ENCODE measurements at places on chromosomes 4 and X. TPM values are rescaled to one million over a fixed set of nuclear protein-coding genes. Genes with fewer than 3 reads are reported as not detected.
A peak's percentile ranks its signal among the peaks of the same experiment; 100 is the strongest.

DNA sequence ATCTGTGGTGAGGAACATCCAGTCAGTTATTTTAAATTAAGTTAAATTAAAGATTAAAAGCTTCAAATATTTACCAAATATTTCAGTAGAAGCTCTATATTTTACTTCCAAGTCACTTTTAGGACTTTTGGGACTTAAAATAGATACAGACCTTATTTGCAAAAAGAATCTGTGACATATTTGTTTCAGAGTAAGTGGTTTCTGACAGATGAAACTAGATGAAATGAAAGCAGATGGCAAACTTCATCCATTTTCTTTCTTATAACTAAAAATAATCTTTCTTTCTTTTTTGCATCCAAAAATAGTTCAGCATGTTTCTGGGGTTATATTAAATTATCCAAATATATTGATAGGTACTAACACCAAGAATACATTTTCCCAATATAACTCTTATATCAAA, 6.6 kb upstream of the UTP3 start:
- DNase-seq: no peak

DNA sequence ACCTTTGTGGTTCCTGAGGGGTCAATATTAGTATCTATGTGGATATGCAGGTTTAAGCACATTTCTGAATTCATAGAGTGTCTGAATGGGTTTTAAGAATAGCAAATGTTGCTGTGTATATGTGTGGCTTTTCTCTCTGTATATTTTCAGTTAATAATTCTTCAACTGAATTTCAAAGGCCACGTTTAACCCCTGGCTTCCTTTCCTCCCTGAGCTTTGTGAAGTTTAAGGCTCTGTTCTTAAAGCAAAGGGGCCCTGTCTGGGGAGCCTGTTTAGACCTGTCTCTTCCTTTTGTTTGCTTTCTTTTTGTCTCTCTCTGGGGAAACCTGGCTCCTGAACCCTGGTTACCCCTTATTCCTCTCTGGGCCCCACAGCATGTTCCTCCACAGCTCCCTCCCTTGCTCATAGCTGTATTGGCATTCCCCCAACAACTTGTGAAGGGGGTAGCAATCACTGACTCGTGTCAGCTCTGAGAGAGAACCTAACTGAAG, 139.1 kb downstream of the COL4A6 start:
- no peak for DNase-seq

GRCh38 chrX:12278151-12278550, 139.9 kb downstream of the FRMPD4 start:
- no peak for DNase-seq

- no peak for DNase-seq
These were observed 155.9 kb downstream of the KIT start for GRCh38 chr4:54813674-54814073.

GRCh38 chr4:168908093-168908492, 102.0 kb downstream of the CBR4 start:
- DNase-seq: no peak

- DNase-seq: no peak
These were observed 87.7 kb downstream of the ARX start for GRCh38 chrX:24928114-24928513.

DNA sequence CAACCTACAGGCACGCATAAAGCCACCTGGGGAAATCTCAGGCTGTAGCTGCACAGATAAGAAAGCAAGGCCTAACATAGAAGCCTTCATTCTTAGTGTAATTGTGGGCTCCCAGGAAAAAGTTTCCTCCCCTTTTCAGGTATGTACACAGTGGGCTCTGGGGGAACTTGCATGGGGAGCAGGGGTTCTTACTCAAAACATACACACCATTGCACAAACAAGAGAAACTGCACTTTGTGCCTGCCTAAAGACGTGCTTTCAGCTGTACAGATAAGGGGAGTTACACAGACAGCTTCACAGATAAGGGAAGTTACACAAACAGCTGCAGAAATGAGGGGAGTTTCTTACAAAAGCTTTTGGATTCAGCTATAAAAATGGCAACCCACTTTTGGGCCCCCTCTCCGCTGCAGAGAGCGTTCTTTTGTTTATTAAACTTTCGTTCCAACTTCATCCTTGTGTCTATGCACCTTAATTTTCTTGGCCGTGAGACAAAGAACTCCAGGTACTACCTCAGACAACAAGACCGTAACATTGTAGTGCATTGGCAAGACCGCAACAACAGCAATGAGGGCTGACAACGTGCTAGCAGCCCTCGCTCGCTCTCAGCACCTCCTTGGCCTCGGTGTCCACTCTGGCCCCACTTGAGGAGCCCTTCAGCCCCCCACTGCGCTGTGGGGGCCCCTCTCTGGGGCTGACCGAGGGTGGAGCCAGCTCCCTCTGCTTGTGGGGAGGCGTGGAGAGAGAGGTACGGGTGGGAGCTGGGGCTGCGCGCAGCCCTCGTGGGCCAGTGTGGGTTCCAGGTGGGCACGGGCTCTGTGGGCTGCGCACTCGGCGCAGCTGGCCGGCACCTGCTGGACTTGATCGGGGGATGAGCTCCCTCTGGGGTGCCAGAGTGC, 317.5 kb downstream of the RAPGEF2 start:
- no peak for DNase-seq

- no peak for DNase-seq
These were observed 16.7 kb downstream of the ABLIM2 start for GRCh38 chr4:8141935-8142334.

- no peak for DNase-seq
These were observed 59.6 kb downstream of the DCX start for GRCh38 chrX:111352424-111352823.

DNA sequence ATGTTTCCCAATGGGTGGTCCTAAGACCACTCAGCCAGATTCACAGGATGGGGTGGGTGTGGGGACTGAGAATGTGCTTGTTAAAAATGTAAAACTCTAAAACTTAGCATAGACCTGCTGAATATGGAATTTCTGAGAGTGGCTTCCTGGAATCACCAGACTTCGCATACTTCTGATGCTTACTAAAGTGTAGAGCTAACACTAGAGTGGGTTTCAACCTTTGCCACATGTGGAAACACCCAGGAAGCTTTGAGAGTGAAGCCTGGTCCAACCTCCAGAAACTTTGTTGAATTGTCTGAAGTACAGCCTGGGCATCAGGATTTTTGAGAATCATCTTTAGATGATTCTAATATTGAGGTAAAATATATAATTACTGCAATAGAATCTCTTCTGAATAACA, 167.8 kb upstream of the EDNRA start:
- no peak for DNase-seq

- DNase-seq: no peak
These were observed 25.1 kb downstream of the DHX15 start for GRCh38 chr4:24559032-24559821.

DNA sequence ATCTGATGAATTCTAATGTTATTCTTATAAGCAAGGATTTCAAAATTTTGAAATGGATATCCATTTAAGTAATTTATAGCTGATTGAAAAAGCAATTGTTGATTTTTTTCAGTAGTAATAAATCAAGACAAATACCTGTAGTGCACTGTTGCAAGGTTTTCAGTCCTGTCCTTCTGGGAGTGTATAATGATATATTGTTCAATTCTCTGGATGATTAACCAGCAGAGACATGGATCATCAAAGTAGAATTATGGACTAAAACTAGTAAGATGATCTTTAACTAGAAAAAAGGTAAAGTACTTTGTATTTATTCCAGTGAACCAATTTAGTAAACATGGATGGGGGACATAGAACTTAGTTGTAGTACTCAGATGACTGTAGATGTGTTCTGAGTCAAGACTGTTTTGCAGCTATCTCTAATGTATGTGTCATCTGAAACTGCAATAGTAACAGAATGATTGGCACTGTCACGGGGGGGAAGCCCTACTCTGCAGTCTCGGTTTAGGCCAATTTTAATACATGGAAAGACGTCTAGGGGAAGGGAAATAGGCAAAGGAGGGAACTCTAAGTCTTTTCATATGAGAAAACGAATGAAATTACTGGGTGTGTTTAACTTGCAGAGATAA, 121.9 kb downstream of the GLRA3 start:
- DNase-seq: no peak

- DNase-seq: no peak
These were observed 12.0 kb upstream of the CD38 start for GRCh38 chr4:15765910-15766697.

- DNase-seq: no peak
These were observed 63.5 kb downstream of the PCDH18 start for GRCh38 chr4:137468836-137469235.

GRCh38 chr4:1011022-1011665, at the start of gene FGFRL1:
FGFRL1 (plus strand) TSS chr4:1011626; CDS start chr4:1012486, 860 bp downstream.
- no peak for DNase-seq

GRCh38 chr4:4867375-4868039, 8.0 kb downstream of the MSX1 start:
- no peak for DNase-seq

DNA sequence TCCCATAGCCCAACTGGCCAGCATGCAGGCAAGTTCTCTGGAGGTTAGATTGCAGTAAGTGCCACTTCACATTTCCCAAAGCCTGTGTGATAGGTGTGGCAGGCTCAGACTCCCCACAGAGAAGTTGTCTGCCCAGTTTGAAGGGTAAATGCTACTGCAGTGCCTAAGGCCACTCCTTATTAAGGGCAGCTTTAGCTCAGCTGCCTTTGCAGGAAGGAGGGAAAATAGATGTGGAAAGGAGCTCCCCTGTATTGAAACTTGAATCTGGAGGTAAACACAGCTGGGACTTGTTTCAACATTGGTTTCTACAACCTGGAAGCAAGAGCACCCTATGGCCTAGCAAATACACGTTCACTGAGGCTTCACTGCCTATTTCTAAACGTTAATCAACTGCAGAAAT, 22.4 kb downstream of the NEXMIF start:
- DNase-seq: no peak

DNA sequence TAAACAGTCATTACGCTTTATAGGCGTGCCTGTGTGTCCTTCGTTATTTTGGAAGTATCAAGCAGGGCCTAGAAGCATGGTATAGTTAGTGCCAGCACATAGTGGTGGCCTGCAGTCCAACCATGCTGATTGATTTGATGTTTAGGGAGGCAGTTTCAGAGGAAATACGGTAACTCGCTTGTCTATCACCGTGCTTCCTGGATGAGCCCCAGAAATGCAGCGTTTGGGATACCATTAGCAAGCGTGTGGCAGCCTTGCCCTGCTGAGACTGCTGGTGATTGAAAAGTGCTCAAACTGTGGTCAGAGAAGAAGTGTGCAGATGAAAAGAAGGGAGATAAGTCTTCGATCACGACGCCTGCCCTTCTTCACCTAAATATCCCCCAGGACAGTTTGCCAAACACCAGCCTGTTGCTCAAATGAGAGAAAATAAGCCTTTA, 158.4 kb downstream of the CHIC2 start:
- peak; percentile 56 for DNase-seq

DNA sequence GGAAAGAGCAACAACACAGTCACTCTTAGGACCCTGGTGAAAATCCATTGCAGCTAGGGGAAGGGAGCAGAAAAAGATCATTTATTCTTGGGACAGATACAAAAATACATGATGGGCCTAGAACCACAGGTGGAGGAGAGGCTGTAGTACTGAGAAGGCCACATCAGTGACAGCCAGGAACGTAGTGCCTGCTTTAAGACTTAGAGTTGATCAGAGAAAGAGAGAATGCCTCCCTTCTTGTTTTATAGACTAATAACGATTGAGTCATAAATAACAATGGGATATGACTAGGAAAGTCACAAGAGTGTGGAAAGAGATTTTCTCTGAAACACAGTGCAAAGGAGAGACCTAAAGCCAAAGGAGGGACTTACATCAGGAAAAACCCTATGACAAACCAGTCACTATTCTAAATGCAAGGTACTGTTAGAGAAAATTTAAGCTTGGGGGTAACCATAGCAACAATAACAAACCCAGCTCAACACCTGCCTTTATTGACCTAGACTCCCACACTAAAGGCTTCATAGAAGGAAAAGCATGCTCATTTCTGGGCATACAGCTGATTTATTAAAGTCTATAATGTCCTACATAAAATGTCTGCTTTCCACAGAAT, 1015.0 kb upstream of the GRID2 start:
- no peak for DNase-seq

DNA sequence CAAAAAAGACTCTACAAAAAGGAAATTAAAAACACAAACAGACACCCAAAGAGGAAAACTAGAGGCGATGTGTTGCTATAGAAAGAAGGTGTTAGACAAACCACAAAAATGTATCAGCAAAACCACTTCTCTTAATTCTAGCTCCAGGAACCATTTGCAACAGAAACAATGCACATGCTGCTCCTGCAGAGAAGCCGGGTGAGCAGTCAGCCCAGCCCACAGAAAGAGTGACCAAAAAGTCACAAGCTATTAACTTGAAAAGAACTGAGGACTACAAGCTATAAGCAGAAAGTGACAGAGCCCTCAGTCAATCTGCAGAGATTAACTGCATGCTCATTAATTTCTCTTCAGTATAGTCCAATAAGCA, 96.2 kb upstream of the KLHL13 start:
- no peak for DNase-seq

DNA sequence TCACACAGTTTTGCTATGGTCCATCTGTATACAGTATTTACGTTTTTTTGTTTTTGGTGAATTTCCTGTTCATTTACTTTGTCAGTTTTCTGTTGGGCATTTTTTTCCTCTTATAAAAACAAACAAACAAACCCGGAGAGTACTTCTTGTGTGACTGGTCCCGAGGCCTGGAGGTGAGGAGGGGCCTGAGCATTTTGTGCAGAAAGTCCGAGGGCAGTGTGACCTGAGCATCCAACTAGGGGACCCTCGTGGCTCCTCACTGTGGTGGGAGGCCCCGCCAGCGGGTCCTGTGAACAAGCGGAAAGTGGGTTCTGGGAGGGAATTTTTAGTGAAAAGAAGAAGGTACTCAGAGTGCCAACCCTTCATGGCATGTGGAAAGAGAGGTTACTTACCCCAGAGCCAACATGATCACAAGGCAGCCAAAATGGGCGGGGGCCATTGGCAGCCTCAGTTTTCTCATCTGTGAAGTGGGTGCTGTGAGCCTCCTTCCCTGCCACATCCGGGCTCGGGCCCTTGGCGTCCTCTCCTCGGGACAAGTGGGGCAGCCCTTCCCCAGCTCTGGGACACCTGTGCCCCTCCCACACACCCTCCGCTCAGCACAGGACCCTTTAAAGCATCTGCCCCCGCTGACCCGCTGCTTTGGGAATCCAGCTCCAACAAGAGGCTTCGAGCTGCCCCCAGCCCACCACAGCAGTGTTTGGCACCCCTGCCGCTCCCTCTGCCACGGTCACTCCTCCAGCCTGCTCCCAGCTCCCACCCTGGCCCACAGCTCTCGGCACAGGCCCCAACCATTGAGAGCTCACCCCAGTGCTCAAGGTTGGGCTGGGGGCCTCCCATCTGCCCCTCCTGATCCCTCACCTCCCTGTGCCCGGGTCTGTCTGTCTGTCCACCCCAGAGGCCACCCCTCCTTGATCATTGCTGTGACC, 22.8 kb upstream of the GPR78 start:
- no peak for DNase-seq

GABRG1 gene
- polyA plus RNA-seq: not detected

RASGEF1B gene
- 4.8 TPM for polyA plus RNA-seq

CORIN gene
- 1.4 TPM for polyA plus RNA-seq

XAGE1B gene
- polyA plus RNA-seq: 0.30 TPM

SLIT2 gene
- polyA plus RNA-seq: 8.6 TPM

DMRTC1B gene
- polyA plus RNA-seq: 0.34 TPM

TREX2 gene
- polyA plus RNA-seq: 0.20 TPM

CXorf49 gene
- polyA plus RNA-seq: not detected

TSC22D3 gene
- polyA plus RNA-seq: 48.5 TPM

SYTL5 gene
- 0.11 TPM for polyA plus RNA-seq

NKX3-2 gene
- 0.14 TPM for polyA plus RNA-seq

GLUD2 gene
- 2.5 TPM for polyA plus RNA-seq
